ENCODE measurements at places on chromosomes 4 and X.
A peak's percentile ranks its signal among the peaks of the same experiment; 100 is the strongest.

DNA sequence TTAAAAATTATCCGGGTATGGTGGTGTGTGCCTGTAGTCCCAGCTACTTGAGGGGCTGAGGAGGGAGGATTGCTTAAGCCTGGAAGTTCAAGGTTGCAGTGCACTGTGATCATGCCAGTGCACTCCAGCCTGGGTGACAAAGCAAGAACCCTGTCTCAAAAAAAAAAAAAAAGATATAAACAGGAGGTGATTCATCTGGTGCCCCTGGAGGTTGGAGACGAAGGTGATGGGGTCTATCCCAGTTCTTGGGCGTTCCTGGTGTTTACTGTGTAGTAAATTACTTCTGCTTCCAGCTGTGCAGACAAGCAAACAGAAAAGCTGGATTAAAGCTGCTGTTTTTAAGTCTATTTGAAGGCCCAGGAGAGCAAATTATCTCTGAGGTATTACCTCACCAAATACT, 19.9 kb downstream of the GPKOW start:
- no peak for DNase-seq

DNA sequence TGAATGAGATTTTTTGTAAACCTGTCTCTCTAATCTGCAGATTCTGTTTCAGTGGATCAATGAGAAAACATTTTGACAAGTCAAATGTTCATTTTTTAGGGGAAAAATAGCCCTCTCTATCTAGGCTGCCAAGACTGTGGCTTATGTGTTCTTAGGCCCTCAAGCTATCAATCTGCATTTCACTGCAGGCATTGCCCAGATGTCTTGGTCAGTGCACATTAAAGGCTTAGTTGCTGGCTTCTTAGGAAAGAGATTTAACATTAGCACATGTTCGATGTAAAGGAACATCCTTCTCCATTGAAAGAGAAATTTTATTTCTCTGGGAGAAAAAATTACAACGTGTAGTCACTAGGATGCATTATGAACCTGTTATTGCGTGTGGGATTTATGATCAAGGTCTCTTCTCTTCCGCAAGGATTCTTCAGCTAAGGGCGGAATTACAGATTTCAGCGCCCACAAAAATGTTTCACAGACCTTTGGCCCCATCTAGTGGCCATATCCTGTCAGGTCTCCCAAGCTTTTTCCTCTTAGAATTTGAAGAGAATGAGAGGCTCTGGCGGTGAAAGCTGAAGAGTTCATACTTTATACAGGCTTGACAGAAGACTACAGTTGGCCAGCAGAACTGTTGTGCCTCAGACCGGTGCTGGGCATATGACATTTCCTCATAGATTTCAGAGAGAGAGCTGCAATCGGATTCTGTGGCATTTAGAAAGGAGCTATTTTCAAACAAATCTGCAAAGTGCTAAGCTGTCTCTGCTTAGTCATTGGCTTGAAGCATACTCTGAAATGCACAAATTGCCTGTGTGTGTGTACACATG, 144.6 kb upstream of the NOCT start:
- DNase-seq, result peak; percentile 5

DNA sequence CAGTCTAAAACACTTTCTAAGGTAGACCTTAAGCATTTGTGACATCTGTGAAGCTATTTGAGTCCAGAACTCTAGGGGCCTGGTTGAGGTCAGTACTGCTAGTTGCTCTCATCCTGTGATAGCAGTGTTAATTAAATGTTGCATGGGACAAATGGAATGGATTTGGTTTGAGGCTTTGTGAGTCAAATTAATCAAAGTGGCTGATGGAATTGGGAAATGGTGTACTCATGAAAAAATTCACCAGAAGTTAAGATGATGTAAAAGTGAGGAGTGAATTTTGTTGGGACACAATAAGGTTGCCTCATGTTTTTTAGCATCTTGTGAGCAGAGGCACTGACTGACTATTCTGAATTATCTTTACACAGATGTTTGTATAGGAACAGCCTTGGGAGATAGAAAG, 99.2 kb upstream of the ARSJ start:
- DNase-seq, result no peak

DNA sequence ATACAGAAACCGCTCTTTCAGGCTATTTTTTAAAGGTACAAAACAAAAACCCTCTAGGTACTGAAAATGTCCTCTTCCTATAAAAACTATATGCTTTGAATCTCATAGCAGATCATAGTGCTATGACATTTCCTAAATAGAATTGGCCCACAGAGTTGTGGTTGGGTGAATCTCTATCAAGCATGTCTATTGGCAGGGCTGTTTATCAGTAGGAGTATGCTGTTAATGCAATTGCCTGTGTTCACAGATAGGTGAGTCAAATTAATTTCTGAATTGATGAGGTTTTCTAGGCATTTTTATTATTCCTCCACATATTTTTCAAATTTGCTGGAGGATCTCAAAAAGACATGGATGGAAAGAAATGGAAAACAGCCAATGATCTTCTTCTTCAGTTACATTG, 73.9 kb downstream of the QRFPR start:
- DNase-seq, result no peak

- DNase-seq, result no peak
Observed at GRCh38 chr4:176539785-176540175, 220.0 kb downstream of the SPCS3 start.

- DNase-seq, result no peak
Observed at GRCh38 chr4:48649505-48649904, 130.6 kb downstream of the FRYL start.

GRCh38 chr4:145859926-145860325, 78.7 kb downstream of the ZNF827 start:
- DNase-seq, result no peak

GRCh38 chr4:171015441-171015840, 797.8 kb upstream of the GALNTL6 start:
- DNase-seq, result no peak

DNA sequence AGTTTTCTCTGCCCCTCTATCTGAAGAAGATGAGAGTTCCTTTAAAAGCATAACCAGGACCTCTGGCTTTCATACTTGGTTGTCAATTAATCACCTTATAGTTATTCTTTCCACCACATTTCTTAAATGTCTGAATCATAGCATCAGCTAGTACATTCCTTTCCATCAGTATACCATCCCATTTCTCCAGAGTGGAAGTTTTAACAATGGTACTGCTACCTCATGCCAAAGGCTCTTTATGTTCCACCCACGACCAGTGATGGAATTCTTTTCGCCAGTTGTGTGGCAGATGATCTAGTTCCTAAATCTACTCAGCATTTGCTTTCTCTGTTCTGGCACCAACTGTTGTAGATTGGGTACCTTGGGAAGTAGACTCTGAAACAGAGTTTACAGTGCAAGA, 379.8 kb downstream of the ZNF674 start:
- no peak for DNase-seq

- DNase-seq, result no peak
Observed at GRCh38 chrX:24137192-24137591, 12.3 kb upstream of the ZFX start.

- DNase-seq, result no peak
Observed at GRCh38 chrX:86028681-86029080, 18.7 kb downstream of the CHM start.

DNA sequence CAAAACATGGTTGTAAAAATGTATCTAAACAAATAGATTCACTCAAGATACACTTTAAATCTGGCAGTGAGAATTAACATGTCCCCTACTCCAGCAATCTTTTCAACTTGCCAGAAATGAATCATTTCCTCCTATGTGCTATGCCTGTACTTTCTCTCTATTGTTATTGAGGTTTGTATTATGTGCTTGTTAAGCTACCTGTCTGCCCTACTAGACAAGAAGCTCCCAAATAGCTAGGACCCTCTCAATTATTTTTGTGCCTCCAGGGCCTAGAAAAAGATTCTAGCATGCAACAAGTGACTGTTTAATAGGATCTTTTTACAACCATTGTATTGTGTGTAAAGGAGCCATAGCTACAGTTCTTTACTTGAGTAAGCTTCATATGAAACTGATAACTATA, 3.5 kb upstream of the SAP30 start:
- DNase-seq, result no peak

DNA sequence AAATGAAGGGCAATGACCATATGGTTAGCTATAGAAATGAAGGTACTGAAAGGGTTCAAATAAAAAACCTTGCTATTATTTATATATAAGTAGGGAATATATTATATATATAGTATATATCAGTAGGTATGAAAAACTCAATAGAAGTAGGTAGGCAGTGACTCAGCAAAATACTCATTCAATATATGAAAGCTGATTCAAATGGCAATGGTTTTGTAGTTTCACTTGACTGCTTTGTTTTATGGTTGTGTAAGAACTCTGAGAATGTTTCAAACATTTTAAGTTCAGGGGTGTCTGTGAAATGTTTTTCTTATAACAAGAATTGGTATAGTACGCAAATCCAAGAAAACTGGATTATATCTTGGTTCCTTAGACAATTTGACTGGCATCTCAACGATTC, 4.1 kb downstream of the ZNF280C start:
- no peak for DNase-seq

- no peak for DNase-seq
Observed at GRCh38 chr4:174209341-174209740, 74.1 kb downstream of the FBXO8 start.

DNA sequence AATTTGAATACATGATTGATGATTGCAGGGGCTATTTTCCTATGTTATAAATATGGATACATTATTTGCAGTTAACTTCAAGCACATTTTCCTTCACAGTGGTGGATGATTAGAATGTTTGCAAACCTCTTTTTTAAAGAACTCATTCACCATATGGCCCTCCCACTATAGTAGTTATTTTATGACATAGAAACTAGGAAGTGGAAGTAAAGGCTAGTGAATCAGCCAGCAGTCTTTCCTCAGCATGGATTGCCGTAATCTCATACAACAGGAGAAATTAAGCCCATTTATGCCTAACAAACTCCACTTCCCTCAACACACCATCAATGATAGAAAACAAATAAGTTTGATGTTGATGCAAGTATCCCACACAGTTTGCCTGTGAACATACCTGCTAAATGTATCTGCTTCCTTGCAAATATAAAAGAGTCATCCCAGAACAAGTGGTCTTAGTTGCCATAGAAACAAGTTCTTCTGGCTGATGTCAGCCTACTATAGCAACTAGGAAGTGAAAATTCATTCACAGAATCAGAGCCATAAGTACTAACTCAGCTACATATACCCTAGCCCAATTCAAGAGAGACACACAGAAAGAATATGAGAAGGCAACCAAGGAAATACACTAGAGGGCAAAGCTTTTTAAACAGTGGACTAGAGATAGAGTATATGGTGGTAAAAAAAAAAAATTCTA, 100.9 kb upstream of the RADX start:
- no peak for DNase-seq

DNA sequence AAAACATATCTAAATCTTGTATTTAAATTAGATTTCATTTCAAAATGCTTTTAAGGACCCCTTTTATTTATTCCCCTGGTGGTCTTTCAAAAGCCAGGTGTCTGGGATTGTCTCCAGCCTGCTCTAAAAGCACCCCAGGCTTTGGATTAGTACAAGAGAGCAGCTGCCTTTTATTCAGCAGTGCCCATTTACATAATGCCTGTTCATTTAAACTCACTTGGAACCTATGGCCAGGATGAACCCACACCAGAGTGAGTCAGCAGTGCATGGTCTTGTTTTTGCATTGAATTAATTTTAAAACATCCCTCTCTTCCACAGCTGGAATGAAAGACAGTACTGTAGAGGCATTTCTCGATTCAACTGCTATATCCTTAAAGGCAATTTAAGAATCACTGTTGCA, 64.1 kb upstream of the TENM3 start:
- DNase-seq, result no peak

GRCh38 chr4:18021470-18021719, 160 bp downstream of the LCORL start:
- no peak for DNase-seq

DNA sequence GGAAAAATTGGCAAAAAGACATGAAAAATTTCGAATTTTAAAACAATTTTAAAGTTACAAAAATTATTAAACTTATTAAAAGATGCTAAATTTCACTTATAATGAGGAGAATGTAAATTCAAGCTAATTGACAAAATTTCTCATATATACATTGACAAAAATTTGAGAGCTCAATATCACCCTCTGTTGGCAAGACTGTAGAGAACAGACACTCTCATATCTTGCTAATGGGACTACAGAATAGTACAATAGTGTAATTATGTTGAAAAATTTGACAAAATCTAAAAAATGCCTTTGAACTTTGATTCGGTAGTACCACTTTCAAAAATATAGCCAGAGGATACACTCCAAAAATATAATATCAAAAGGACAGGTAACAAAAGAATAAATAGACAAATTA, 29.8 kb downstream of the DCAF8L2 start:
- no peak for DNase-seq

GRCh38 chr4:67403342-67403741, 142.0 kb downstream of the CENPC start:
- no peak for DNase-seq
